Umbilical cord (tissue), 2 donors: ENCODE measurements at places on chromosomes 1 and 21. TPM values are rescaled to one million over a fixed set of nuclear protein-coding genes. Genes with fewer than 3 reads are reported as not detected.

The FTCD gene
- total RNA-seq: not detected

DNA sequence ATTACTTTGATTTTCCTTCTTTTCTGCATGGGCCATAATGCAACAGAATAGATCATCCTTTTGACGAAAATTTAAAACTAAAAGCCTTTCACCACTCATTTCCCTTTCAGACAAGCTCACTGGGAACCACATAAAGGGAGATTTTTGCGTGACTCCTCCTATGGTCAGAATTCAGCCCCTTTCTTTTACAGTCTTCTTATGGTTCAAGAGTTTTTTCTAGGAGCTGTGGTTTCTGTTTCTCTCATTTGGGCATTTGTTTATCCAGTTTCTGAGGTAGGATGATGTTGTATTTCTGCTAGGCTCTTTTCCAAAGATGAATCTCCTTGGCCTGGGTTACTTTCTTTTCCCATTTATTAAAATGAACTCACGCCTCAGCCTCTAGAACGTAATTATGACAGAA is 16.9 kb downstream of the RGS1 start:
- no peak for DNase-seq

- no peak for DNase-seq
These were observed 22.0 kb upstream of the FAM131C start for GRCh38 chr1:16095447-16095846.

DNA sequence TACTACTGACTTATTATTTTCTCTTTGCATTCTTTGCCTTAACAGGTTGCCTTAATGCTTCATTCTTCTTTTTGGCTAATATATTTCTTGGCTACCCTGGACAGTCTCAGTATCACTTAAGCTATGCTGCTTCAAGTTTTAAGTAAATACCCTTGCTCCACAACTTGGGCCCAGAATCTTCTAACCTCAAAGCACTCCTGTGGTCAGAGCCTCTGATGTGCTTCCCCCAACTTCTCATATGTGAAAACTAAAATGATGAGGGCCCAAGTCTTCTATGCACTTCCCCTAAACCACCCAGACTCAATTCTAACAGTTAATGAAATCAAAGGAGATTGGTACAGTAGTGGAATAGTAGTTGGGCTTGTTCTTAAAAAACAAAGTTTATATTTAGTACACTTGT is 314.1 kb downstream of the PLPP3 start:
- no peak for DNase-seq

DNA sequence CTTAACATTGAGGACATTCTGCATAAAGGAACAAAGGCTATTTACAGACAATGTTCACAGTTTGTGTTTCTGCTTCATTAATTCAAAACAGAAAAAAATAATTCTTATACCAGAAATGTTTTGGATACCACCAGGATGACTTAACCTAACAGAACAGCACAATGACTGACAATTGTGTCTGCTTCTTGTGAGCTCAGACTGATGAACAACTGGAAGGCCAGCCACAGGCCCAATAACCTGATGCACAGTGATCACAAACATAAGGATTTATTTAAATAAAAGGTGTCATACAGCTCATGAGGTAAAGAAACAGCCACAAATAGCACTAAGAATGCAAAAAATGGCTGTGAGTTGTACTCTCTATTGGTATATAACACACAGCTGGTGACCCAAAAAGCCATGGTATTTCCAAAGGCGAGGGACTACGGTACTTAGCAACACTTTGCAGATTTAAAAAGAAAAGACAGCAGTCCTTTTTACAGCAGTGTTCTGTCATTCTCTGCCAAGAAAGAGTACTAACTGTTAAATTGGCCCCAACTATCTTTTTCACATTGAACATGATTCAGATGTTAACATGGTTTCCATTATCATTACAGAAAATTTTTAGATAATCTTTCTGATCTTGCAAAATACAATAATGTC is 32.1 kb upstream of the DDAH1 start:
- no peak for DNase-seq

The FCAMR gene
- 2.2 TPM for total RNA-seq

DNA sequence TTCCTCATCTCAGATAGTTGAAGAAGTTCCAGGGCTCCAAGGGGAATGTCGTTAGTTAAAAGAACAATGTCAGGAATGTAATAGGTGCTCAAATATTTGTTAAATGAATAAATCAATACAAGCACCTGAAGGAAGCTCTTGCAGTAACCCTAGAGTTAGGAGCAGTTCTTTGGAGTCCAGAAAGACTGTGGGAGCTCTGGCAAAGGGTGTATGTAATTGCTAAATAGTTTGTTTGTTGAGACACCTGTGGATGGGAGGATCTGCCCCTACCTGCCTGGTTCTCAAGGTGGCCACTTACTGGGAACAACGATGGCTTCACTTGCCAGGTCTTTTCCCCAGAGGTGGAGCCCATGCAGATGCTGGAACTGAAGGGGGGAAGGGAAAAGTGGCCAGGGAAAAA is 27.5 kb upstream of the JUN start:
- DNase-seq: no peak

GRCh38 chr1:180228648-180229482 is 1.2 kb upstream of the LHX4 start:
- DNase-seq: no peak
